ENCODE measurements at places on chromosomes 7 and 10.

DNA sequence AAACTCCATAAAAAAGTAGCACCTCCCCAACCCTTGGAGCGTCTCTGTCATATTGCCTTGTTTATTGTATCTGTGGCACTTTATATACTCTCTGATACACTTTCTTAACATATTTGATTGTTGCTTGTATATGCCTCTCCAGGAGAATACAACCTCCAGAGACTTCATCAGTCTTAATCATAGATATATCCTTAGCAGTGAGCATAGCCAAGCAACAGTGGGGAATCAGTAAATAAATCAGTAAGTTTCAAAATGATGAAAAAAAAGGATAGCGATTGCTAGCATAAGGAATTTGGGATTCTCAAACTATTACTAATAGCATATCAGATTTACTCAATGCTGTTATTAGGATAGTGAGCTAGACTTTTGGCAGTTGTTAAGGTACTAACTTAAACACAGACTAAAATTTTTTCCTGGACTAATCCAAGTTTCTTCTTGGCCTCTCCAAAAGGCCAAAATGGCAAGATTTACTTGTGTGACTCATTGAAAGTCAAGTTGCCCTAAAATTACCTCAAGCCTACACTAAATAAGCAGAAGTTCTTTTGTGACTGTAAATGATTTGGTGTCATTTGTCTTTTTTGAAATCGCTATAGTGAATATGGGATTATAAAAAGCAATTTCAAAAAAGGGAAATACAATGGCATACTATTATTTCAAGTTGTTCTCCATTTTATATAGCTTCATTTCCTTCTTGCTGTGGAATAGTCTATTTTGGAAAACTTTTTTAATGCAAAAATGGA lies 177.9 kb downstream of the CHN2 start:
- DNase-seq: no peak

GRCh38 chr10:124894569-124895215 lies 47.2 kb upstream of the ZRANB1 start:
- DNase-seq: no peak

DNA sequence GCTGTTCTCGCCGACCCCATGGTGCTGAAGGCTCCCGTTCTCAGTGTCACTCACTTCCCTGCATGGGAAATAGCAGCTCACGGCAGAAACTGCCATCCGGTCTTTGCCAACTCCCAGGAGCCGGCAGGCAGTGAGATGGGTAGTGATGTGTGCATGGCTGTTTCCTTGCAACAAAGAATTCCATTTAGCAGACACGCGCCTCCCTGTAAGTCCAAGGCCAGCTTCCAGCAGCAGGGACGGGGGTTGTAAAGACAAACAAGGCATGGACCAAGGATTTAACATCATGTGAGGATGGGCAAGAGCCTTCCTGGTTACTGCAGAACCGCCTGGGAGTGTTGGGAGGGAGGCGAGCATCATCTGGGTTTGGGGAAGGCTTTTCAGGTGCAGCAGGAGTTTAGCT lies 273.1 kb downstream of the GLRX3 start:
- no peak for DNase-seq

- no peak for DNase-seq
Measured at GRCh38 chr10:115981081-115981480, 291.9 kb downstream of the GFRA1 start.

- DNase-seq: no peak
Measured at GRCh38 chr10:65365878-65366277, 1560.0 kb upstream of the LRRTM3 start.

All from hypothalamus (tissue), 51 donors.